ENCODE measurements at places on chromosomes 4 and X. TPM values are rescaled to one million over a fixed set of nuclear protein-coding genes. Genes with fewer than 3 reads are reported as not detected.

HMX1 gene
- total RNA-seq: not detected

TEX13B gene
- total RNA-seq: 0.47 TPM

ERVMER34-1 gene
- 0.23 TPM for total RNA-seq

SULT1B1 gene
- 0.24 TPM for total RNA-seq

EMD gene
- total RNA-seq: 64.1 TPM

FAAH2 gene
- not detected for total RNA-seq

NAA11 gene
- not detected for total RNA-seq

ZDHHC9 gene
- total RNA-seq: 42.5 TPM

MTNR1A gene
- total RNA-seq: not detected

SPINK2 gene
- not detected for total RNA-seq

UGT2B15 gene
- total RNA-seq: not detected

HTT gene
- total RNA-seq: 86.8 TPM

EMCN gene
- 43.6 TPM for total RNA-seq

PPP4R3C gene
- not detected for total RNA-seq

WNK3 gene
- total RNA-seq: 1.1 TPM

NEIL3 gene
- 3.3 TPM for total RNA-seq

JCHAIN gene
- total RNA-seq: not detected

IDH3G gene
- 102 TPM for total RNA-seq

EDA2R gene
- total RNA-seq: 7.6 TPM

USP11 gene
- 23.6 TPM for total RNA-seq

ZCCHC18 gene
- 1.1 TPM for total RNA-seq

ADRA2C gene
- total RNA-seq: 0.93 TPM

HELT gene
- total RNA-seq: not detected

ZAR1 gene
- not detected for total RNA-seq

AMER1 gene
- total RNA-seq: 2.2 TPM

POLN gene
- 2.1 TPM for total RNA-seq

SPIN2A gene
- not detected for total RNA-seq

C4orf51 gene
- total RNA-seq: not detected

All from glomerular endothelial cell (primary cell).